ENCODE measurements at places on chromosomes 12 and 14.

- no peak for DNase-seq
These were observed 514.0 kb downstream of the FUT8 start for GRCh38 chr14:65926504-65926903.

DNA sequence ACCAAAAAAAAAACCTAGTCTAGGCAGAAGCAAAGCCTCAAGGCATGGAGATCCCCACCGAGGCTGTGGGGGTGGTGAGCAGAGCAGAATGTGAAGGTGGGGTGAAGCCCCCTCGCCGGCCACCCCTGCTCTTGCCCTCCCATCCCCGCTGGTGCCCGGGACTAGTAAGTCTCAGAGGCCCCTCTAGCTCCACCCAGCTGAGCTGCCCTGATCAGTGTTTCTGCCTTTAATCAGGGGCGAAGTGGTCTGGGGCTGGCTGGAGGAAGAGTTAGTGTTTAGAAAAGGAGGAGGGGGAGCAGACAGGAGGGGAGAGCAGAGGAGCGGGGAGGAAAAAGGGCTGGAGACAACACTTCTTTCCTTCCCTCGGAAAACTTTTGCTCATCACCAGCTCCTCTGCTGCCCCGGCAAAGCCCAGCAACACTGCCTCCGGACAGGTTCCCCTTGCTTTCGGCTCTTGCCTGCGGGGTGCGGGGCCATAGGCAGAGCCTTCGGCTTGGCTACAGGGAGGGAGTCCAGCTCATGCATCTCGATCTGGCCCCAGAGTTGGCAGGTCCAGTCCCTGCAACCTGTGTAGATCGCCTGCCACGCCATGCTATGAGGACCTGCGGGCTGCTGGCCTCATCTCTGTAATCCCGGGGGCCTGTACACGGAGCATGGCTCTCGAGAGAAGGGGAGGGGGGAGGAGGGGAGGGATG lies 3.4 kb upstream of the DLK1 start:
- DNase-seq, result no peak

GRCh38 chr14:51999084-51999483 lies 9.7 kb downstream of the RTRAF start:
- DNase-seq, result no peak

DNA sequence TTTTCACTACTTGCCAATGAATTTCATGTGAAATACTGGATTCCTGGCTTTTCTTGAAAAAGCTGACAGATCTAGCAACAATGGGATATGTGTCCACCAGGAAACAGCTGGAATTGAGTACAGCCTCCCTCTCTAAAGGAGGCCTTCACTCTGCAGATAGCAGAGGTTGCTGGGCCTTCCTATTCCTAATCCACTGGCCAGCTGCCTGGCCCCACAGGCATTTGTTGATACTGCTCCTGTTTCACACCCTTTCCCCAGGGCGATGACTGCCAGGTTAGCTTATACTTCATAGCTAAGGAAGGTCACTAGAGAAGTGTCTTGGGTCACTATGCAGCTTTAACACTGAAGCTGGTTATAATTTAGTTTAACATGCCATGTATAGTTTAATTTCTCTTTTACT lies 87.5 kb upstream of the PDZRN4 start:
- no peak for DNase-seq

GRCh38 chr12:107457362-107457935 lies 228.2 kb upstream of the PWP1 start:
- DNase-seq, result no peak

- no peak for DNase-seq
These were observed 70.4 kb upstream of the SLCO1C1 start for GRCh38 chr12:20624718-20625117.

DNA sequence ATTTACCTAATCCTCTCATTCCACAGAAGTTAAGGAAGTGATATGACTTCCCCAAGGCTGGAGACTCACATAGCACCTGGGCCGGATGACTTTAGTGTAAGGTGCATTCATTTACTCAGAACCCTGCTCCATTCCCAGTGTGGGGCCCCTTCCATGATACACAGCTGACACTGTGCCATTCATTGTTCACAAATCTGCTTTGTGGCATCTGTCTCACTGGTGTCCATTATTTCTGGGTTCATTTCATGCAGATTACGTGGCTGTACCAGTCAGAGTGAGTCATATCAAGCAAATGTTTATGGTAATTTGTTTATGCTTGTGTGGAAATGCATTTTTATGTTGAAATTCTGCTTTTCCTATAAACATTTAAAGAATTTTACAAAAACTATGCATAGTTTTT lies 5.2 kb downstream of the ANO4 start:
- DNase-seq, result no peak

GRCh38 chr12:55996201-55996714 lies 818 bp upstream of the SUOX start:
- no peak for DNase-seq
